Smooth muscle cell of the umbilical artery (primary cell): ENCODE measurements at places on chromosomes 5 and 9. TPM values are rescaled to one million over a fixed set of nuclear protein-coding genes. Genes with fewer than 3 reads are reported as not detected.

SELENOP gene
- total RNA-seq: 0.32 and 1.8 TPM in 2 replicates

PLPP7 gene
- 5.3 and 6.1 TPM in 2 replicates for total RNA-seq

LMAN2 gene
- total RNA-seq: 494 and 696 TPM in 2 replicates

PCDHB13 gene
- 0.28 and 0.89 TPM in 2 replicates for total RNA-seq

CNTNAP3B gene
- total RNA-seq: 9.5 and 29.5 TPM in 2 replicates

PCDHB10 gene
- 0.42 and 0.59 TPM in 2 replicates for total RNA-seq

UGT3A1 gene
- not detected in 2 replicates for total RNA-seq

TMEM38B gene
- 15.7 and 29.4 TPM in 2 replicates for total RNA-seq

PPP3R2 gene
- total RNA-seq: not detected in 2 replicates

CDH10 gene
- total RNA-seq: 2.4 and 2.7 TPM in 2 replicates

NIPAL4 gene
- 0.14 TPM in 1 of 2 replicates, not detected in the other for total RNA-seq

MOB3B gene
- total RNA-seq: 0.18 and 0.30 TPM in 2 replicates

ENHO gene
- not detected in 2 replicates for total RNA-seq

SYNPO gene
- 15.4 and 19.0 TPM in 2 replicates for total RNA-seq

ARL10 gene
- 23.8 and 25.2 TPM in 2 replicates for total RNA-seq

ARAP3 gene
- total RNA-seq: 8.9 and 14.5 TPM in 2 replicates

C5orf58 gene
- total RNA-seq: not detected in 2 replicates
